AML-193 (cell line): ENCODE measurements at places on chromosomes 7 and 10.

- no peak for DNase-seq
Observed at GRCh38 chr10:62157601-62158000, 111.0 kb downstream of the RTKN2 start.

GRCh38 chr10:6178581-6178980 is 24.2 kb upstream of the PFKFB3 start:
- DNase-seq: no peak

DNA sequence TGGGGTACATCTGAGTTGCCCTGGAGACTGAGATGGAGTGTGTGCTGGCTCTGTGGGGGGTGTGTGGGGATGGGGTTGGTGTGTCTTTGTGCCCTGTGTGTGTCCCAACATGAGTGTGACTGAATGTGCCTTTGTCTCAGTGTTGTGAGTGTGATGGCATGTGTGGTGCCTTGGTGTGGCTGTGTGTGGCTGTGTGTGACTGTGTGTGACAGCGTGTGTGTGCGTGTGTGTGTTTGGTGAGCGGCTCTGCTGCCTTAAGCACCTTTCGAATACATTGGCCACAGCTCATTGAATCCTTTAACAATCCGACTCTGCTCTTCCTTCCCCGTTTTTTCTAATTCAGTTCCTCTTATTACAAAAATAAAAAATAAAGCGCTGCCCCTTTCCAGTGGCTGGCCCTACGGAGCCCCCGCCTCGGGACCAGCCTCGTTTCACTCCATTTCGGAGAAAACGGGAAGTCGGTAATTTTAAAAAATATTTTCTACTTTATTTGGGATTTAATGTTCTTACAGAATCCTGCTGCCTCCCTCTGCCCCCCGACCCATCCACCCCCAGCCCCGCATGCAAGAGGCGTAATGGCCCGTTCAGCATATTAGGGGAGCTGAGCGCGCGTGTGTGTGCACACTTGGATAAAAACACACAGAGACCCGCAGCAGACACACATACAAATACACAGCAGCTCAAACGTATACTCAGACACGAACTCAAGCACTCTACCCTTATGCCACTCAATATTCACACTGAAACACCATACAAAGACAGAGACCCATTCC is 35.5 kb downstream of the HIF1AN start:
- DNase-seq: no peak

DNA sequence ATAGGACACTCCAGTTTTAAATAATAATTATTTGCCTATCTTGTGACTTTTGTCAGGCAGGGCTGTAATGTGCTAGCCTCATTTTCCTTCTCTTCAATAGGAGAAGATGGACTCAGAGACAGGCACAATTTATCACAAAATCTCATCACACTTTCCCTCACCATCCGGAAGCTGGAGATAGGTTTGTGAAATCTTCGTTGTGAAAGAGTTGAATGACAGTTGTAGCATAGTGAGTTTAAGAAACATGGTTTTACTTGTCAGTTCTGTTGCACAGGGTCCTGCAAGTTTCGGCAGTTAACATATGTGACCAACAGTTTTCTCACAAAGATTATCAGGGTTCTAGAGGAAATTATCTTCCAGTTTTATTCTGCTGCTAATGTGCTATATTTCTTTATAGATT is 37.7 kb upstream of the MAP3K8 start:
- DNase-seq: peak; percentile 93

- no peak for DNase-seq
Observed at GRCh38 chr7:94433224-94433623, 38.5 kb downstream of the COL1A2 start.

GRCh38 chr10:112565434-112566053 is 118.5 kb downstream of the VTI1A start:
- peak; percentile 69 for DNase-seq

GRCh38 chr7:40283391-40283790 is 148.6 kb downstream of the SUGCT start:
- no peak for DNase-seq

GRCh38 chr10:693506-693905 is 4.0 kb upstream of the DIP2C start:
- DNase-seq: no peak

DNA sequence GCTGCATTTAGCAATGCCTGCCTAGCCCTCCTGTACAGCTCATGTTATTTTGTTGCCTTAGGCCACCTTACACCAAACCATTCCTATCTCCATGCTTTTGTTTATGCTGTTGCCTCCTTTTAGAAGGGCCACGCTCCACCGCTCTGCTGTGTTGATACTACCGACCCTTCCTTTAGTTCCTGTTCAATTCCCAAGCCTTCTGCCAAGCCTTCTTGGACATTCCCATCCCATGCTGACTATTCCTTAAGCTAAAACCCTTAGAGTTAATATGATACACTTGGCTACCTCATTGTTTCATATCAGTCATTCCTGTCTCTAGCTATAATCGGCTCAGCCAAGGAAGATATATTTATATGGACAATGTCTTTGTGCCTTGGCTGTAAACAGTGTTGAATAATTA is 705.5 kb downstream of the LRMDA start:
- no peak for DNase-seq
